ENCODE measurements at places on chromosomes 12 and 14. TPM values are rescaled to one million over a fixed set of nuclear protein-coding genes. Genes with fewer than 3 reads are reported as not detected.

SELPLG gene
- 1.8 TPM for polyA plus RNA-seq

E2F7 gene
- polyA plus RNA-seq: 7.5 TPM

MYRFL gene
- polyA plus RNA-seq: 3.0 TPM

IL26 gene
- polyA plus RNA-seq: not detected

SERPINA12 gene
- 0.65 TPM for polyA plus RNA-seq

KCNK13 gene
- polyA plus RNA-seq: 0.13 TPM

AKAP6 gene
- 2.5 TPM for polyA plus RNA-seq

GPR68 gene
- 4.1 TPM for polyA plus RNA-seq

CARMIL3 gene
- polyA plus RNA-seq: 2.4 TPM

VWF gene
- polyA plus RNA-seq: 9.4 TPM

CNTN1 gene
- polyA plus RNA-seq: 33.9 TPM

DNA sequence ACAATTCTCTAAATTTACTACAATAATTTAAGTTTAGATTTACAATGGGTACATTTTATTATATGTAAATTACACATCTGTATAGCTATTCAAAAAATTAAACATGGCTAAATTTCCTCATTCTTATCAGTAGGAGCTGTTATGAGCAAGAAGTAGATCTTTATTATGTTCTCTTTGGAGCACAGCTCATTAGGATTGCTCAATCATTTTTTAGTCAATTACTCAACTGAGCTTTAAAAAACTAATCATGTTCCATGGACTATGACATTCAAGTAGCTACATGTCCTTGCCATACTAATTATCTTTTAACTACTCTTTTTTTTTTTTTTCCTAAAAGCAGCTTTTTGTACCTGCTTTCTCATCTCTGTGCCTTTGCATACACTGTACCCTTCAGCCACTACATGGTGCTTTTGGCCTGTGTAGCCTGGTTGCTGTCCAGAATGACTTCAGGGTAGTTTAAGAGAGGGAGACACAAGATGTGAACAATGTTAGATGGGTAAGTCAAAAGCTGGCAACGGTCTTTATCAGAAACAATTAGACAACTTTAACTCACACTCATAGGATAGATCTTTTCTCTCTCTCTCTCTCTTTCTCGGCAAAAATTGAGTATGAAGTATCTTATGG, 69.0 kb downstream of the SSPN start:
- DNase-seq: no peak

- no peak for DNase-seq
Observed at GRCh38 chr14:60599727-60600126, 49.5 kb downstream of the SIX1 start.

DNA sequence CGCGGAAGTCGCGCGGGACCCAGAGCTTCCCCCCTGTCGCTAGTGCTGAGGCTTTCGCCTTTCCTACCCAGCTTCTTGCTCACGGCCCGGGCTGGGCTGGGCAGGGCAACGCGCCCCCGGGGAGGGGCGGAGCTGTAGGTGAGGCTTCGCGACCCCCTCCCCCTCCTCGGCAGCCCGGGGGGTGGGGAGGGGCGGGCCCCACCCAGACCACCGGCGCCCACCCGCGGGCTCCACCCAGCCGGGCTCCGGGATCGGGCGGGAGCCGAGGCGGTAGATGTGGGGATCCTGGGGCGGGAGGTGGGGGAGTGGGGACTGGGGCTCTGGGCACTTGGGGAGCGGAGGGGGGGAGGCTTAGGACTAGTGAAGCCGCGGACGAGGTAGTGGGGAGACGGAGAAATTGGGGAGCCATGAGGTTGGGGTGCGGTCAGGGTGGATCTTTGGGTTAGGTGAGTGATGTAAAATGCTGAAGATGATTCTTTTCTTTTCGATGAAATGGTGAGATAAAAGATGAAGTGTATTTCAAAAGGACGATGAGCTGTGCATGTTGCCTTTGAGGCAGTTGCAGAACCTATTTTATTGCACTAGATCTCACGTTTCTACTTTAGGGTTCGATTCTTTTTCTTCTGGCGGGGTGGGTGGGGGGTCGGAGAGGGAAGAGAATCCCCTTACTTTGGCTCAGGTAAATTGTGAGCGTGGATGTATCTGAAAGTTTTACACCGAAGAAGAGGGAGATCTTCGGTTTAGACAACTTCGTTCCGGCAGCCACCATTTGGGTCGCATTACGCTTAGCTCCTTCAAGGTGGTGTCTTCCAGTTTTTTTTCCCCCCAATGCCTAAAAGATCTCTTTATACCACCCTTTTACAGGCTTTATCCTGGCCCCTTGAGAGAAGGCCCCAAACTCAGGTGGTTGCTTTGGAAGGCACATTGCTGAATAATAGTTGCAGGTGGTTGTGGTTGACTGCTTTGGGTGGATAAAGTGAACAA, 619 bp downstream of the ERC1 start:
- peak; percentile 45 for DNase-seq

DNA sequence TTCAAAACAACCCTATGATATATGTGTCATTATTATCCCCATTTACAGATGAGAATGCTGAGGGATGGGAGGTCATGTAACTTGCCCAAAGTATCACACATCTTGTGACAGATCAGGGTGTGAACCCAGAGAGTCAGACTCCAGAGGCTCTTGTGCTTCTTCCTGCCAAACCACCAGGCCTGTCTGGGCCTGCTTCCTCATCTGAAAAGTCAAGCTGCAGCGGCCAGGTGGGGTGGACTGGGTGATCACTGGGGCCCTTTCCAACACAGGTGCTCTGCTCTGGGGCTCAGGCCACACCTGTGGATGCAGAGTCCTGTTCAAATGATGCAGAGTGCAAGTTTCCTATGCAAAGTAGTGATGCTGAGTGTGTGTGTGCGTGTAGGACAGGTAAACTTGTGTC, 26.7 kb downstream of the TSPAN11 start:
- no peak for DNase-seq

DNA sequence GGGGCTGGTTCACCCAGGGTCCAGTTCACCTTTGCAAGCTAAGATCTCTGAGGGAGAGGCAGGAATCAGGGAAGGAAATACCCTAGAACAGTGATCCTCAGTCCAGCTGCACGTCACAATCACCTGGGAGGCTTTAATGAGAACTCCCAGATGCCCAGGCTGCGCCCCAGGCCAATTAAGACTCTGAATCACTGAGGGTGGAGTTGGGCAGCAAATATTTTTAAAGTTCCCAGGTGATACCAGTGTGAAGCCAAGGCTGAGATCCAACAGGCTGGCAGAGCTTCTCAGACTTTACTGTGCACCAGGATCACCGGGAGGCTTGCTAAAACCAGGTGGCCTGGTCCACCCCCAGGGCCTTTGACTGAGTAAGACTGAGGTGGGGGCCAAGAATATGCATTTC, 23.8 kb downstream of the MYL2 start:
- no peak for DNase-seq

Measured in renal pelvis (tissue), 12 donors.